Activated CD8-positive, alpha-beta memory T cell treated with anti-CD3 and anti-CD28 coated beads for 1 hour (primary cell): ENCODE measurements at places on chromosomes 5 and 9.

DNA sequence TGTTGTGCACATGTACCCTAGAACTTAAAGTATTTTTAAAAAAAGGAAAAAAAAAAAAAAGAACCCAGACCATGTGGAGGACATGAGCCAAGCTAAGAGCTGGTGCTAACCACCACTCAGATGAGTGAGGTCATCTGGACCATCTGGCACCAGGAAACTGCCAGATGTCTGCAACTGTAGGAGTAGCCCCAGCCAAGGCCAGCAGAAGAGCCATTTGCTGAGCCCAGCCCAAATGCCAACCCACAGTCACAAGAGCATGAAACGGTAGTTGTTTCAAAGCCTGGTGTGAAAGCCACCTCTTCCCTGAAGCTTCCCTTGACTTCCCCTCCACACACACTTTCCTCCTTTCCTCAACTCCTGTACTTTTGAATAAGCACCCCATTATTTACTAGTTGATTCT lies 69.2 kb upstream of the FCN1 start:
- DNase-seq = no peak

DNA sequence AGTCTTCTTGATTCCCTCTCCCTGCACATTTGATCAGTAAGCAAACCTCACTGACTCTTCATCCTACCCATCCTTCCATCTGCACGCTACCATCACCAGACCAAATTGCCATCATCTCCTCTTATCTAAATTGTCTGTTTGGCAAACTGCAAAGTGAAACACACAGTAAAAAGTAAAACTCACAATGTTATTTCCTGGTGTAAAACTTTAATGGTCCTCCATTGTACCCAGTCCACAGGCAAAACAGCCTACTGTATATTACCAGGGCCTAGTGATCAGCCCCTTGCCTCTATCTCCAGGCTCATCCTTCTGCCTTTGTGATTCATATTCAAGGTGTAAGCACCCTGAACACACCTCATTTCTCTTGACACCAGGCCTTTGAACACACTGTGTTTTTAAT lies 83.3 kb upstream of the GPR151 start:
- no peak for DNase-seq

- DNase-seq = no peak
These were observed 642.4 kb upstream of the C9orf72 start for GRCh38 chr9:28215536-28216299.

DNA sequence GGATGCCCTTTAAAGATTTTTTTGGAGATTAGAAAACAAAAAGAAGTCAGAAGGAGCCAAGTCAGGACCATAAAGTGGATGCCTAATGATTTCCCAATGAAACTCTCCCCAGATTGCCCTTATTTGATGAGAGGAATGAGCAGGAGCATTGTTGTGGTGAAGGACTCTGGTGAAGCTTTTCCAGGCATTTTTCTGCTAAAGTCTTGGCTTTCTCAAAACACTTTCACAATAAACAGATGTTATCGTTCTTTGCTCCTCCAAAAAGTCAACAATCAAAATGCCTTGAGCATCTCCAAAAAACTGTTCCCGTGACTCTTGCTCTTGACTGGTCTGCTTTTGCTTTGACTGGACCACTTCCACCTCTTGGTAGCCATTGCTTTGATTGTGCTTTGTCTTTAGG lies 121.8 kb downstream of the CAAP1 start:
- no peak for DNase-seq

DNA sequence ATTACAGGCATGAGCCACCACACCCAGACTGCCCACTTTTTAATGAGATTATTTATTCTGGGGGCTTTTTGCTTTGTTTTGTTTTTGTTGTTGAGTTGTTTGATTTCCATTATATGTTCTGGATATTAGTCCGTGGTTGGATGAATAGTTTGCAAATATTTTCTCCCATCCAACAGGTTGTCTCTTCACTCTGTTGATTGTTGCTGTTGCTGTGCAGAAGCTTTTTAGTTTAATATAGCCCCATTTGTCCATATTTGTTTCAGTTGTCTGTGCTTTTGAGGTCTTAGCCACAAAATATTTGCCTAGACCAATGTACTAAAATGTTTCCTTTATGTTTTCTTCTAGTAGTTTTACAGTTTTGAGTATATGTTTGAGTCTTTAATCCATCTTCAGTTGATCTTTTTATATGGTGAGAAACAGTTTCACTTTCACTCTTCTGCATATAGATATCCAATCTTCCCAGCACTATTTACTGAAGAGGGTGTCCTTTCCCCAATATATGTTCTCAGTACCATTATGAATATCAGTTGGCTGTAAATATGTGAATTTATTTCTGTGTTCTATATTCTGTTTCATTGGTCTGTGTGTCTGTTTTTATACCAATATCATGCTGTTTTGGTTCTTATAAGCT lies 30.2 kb upstream of the TBCA start:
- no peak for DNase-seq
